ENCODE measurements at places on chromosomes 6 and 20.
A peak's percentile ranks its signal among the peaks of the same experiment; 100 is the strongest.

- no peak for DNase-seq
Measured at GRCh38 chr6:49609285-49609684, 27.4 kb downstream of the RHAG start.

DNA sequence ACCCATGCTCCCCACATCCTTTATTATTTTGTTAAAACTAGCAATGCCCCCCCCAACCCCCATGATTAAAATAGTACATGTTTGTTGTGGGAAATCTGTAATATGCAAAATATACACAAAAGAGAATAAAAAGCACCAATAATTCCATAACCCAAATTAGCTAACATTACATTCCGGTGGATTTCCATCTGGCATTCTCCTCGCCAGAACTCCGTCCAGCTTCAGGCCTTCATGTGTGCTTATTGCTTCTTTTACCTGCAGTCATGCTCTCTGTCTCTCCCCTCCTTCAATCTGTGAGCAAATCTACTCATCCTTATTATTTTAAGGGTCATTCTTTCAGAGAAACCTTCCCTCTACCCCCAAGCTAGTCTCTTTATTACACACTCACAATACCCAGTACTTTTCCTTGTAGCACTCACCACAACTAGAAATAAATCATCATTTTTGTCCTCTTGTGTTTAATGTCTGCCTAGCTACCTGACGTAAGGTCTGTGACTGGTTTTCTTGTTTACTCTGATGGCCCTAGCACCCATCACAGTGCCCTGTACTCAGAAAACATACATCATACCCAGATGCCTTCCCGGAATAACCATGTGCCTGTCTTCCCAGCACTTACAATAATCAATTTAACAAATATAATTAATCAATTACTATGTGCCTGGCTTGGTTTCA, 25.6 kb upstream of the IER3 start:
- DNase-seq: peak; percentile 74

DNA sequence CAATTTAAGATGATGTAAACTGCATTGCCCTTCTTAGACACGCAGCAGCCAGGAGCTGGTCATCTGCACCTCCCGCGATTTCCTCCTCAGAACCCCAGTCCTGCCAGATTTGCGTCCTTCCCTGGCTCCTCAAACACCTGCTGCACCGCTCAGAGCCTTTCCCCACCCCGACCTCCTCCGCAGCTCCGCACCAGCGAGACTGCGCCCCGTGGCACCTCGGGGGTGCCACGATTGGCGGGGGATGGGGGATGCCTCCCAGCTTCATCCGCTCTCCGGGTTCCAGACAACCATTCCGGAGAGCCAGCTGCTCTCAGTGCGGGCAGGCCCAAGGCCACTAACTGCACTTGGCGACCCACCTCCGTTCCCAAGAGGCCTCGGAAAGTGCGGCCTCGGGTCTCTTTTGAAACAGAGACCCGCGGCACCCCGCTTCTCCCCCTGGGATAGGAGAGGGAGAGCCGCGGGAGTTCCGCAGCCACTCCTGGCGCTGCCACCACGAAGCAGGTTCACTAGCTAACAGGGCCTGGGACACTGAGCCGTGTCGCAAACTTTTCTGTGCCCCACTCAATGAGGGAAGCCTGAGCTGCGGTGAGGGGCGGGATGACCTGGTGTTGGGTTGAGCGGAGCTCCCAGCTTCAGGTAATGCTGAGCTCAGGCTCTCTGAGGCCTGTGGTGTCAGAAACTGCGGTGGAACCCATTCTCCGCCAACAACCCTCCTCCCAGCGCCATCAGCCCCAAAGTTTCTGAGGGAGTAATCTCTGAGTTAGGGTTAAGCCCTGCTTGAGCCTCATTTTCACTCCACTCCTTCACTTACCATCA, 7.3 kb upstream of the TFAP2A start:
- no peak for DNase-seq

DNA sequence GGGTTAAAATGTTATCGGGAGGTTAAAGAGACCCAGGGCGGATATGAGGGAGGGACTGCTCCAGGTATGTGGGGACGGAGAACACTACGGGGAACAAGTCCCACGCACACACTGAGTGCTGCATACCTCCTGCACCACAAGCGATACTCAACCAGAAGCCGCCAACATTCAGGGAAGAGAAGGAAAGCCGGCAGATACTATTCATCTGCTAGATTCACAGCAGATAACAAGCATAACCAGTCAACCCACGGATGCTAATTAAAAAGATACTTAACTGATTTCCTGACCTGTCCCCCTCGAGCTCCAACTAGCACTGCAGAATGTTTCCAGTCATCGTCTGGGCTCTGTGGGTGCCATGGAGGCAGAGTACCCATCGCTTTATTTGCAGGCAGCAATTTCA, 45.1 kb upstream of the RPS6KA2 start:
- DNase-seq: no peak

- DNase-seq: peak; percentile 13
Measured at GRCh38 chr20:10799735-10800134, 125.9 kb upstream of the JAG1 start.

- no peak for DNase-seq
Measured at GRCh38 chr6:334536-335510, 42.5 kb downstream of the DUSP22 start.

DNA sequence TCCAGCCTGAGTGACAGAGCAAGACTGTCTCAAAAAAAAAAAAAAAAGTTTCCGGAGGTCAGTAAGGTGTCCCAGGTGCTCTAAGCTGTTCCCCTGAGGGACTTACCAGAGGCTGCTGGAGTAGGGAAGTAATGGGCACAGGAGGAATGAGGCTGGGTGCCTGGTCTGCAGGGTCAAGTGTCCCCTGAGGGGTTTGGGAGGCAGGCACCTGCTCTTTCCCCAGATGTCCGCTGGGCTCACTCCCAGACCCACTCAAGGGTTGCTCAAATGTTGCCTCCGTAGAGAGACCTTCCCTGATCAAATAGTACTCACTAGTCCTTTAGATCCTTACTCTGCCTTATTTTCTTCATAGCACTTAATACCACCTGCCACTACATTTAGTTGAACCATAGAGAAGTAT, 5.4 kb upstream of the MAPK13 start:
- DNase-seq: no peak

GRCh38 chr20:44461142-44461802, 14.4 kb upstream of the TTPAL start:
- no peak for DNase-seq

GRCh38 chr20:35252037-35252461, 25.6 kb downstream of the MMP24 start:
- no peak for DNase-seq

GRCh38 chr6:134515986-134516385, 198.1 kb upstream of the SGK1 start:
- no peak for DNase-seq

GRCh38 chr6:41009669-41010068, 29.4 kb downstream of the UNC5CL start:
- DNase-seq: no peak

- no peak for DNase-seq
Measured at GRCh38 chr20:53555081-53555480, 38.6 kb downstream of the ZNF217 start.

GRCh38 chr20:952196-952795, 36.2 kb upstream of the ANGPT4 start:
- no peak for DNase-seq

- no peak for DNase-seq
Measured at GRCh38 chr20:64150756-64151632, 13.3 kb upstream of the MYT1 start.

DNA sequence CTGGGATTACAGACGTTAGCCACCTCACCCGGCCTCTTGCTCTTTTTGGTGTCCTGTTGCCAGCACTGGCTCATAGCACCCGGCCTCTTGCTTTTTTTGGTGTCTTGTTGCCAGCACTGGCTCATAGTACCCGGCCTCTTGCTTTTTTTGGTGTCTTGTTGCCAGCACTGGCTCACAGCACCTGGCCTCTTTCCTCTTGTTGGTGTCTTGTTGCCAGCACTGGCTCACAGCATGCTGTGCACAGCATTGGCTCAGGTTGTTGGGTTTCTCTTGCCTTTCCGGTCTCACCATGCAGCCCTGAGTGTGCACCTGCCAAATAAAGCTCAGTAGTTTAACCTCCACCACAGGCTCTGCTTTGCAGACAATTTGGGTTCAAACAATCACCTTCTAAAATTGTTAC, 208.2 kb downstream of the THBS2 start:
- DNase-seq: no peak
